Activated CD4-positive, alpha-beta T cell treated with anti-CD3 and anti-CD28 coated beads, Interleukin-2, amount 50 U/mL, for 24 hours (primary cell): ENCODE measurements at places on chromosomes 7 and 10.

- DNase-seq: no peak
These were observed 62.5 kb downstream of the C10orf143 start for GRCh38 chr10:130048081-130048480.

DNA sequence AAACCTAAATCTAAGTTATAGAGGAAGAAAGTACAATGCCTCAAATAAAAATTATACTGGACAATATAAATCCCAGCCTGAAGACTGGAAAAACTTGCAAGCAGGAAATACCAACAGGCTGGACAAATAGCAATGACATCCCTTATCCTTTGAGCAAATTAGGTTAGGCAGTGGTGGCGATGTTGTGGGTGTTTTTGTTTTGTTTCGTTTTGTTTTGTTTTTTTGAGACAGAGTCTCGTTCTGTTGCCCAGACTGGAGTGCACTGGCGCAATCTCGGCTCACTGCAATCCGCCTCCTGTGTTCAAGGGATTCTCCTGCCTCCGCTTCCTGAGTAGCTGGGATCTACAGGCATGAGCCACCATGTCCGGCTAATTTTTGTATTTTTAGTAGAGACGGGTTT is 57.3 kb upstream of the TES start:
- DNase-seq: no peak

DNA sequence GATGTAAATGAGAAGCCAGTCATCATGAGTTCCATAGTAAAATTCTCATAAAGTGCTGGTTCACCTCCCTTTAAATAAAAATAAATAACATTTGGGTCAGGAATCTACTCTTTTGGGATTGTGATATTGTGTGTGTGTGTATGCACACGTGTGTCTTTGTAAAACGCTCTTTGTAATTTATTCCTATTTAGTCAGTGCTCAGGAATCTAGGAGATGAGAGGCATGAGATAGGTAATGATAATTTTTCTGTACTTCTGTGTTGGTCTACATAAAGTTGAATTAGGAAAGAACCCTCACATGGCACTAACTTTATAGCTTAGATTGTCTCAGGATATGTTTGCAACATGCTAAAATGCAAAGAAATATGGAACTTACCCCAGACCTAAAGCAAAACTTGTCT is 4.9 kb upstream of the CALCR start:
- DNase-seq: no peak

DNA sequence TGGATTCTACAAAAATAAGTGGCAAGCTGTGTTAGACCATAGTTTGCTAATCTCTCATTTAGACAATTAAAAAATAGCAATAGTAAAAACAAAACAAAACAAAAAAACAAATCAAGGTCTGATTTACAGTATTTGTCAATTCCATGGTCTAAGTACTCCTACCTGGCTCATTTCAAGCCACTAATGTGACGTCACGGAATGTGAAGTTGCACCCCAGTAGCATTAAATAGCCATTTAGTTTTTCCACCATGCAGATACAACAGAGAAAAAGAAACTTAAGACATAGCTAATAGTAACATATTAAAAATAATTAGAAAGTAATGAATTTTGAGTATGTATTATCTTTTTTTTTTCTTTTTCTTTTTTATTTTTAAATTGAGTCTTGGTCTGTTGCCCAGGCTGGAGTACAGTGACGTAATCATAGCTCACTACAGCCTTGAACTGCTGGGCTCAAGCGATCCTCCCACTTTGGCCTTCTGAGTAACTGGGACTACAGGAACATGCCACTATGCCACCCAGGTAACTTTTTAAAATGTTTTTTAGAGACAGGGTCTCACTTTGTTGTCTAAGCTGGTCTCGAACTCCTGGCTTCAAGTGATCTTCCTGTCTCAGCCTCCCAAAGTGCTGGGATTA is 101.2 kb downstream of the MKX start:
- no peak for DNase-seq

DNA sequence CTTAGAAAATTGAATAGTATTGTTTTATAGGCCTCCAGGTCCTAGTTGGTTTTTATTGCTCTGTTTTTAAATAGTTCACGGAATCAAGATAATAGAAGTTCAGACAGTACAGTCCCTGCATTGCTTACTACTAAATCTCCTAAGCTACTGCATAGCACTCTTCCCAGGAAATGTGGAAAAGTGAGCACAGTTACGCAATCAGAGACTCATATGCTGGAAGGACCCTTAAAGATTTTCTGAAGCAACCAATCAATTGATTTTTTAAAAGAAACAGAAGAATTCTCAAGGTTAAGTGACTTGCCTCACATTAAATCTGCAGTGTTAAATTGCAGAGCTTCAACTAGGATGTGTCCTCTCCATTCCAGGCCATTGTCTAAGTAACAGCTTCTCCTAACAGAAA is 23.1 kb upstream of the DIP2C start:
- no peak for DNase-seq

- no peak for DNase-seq
These were observed 167.9 kb downstream of the NEURL1 start for GRCh38 chr10:103661198-103661950.

DNA sequence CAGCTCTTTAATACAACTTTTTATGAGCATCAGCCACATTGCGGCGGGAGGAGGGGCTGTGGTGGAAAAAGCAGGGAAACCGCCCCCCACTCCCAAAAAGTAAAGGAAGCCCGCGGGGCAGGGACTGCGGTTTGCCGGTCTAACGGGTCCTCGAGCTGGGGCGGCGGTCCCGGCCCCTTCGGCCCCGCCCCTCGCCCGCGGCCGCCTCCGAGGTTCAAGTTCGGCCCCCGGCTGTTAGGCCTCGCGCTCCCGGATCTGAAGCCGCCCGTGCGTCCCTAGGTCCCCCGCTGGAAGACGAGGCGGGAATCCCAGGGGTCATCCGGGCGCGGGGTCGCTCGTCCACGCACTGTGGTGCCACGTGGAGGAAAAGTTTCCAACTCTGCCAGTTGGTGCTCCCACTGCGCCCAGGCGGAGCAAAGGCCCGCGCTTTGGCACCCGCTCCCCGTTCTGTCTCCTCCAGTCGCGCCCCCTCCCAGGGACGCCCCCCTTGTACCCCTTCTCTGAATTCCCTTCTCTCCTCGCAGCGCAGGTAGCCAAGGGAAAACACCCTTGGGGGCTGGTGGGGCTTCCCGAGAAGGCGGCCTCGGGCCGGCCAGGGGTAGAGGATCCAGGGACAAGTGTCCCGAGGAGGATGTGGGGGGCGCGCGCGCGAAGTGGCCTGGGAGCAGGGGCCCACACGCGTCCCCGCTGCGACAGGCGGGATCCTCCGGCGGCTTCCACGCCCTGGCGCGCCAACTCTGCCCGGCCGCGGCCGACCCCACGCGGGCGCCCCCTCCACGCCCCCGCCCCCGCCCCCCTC is 798 bp upstream of the AUTS2 start:
- no peak for DNase-seq

DNA sequence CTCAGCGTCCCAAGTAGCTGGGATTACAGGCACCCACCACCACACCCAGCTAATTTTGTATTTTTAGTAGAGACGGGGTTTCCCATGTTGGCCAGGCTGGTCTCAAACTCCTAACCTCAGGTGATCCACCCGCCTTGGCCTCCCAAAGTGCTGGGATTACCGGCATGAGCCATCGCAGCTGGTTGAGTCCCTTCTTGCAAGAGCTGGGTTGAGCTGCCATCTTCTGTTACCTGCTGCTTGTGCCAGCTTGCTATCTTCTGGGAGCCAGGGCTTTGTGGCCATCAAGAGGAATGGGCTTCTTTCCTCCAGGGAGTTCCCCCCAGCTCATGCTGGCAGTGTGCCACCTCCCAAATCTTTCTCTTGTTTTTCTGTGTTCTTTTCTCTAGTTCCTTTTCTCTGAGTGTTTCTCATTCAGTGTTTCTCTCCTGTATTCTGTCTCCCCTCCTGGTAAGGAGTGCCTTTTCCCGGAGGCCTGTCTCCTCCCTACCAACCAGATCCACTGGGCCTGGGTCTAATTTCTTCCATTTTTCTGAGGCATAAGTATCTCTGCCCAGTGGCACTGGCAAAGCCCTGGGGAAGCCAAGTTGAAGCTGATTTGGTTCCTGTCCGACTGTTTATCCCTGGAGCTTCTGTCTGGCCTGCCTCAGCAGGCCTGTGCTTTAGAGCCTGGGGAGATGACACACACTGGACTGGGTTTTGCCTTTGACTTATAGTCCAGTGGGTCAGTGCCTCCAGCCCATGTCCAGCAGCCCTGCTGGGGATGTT is 3.7 kb downstream of the DBNL start:
- no peak for DNase-seq

DNA sequence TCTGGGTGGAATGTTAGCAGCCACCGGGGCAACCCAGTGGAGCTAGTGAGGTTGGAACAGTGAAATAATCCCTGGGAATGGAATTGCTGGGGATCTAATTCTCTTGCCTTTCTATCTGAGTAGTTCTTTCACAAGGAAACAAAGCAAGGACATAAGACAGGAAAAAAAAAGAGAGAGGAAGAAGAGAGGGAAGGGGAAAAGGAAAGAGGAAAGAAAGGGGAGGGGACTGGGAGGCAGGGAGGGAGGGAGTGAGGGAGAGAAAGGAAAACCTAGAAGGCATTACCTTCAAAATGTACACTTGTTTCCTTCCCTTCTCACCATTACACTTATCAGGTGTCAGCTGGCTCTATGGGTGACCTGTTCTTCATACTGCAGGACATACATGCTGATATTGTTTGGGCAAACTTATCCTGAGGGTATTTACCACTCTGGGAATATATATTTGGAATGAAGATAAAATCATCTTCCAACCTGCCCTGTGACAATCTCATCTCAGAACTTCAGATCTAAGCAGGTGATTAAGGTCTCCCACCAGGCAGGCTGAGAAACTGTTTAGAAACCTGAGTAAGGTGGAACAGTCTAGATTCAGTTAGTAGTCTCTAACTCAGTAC is 50.0 kb upstream of the KCNIP2 start:
- no peak for DNase-seq

DNA sequence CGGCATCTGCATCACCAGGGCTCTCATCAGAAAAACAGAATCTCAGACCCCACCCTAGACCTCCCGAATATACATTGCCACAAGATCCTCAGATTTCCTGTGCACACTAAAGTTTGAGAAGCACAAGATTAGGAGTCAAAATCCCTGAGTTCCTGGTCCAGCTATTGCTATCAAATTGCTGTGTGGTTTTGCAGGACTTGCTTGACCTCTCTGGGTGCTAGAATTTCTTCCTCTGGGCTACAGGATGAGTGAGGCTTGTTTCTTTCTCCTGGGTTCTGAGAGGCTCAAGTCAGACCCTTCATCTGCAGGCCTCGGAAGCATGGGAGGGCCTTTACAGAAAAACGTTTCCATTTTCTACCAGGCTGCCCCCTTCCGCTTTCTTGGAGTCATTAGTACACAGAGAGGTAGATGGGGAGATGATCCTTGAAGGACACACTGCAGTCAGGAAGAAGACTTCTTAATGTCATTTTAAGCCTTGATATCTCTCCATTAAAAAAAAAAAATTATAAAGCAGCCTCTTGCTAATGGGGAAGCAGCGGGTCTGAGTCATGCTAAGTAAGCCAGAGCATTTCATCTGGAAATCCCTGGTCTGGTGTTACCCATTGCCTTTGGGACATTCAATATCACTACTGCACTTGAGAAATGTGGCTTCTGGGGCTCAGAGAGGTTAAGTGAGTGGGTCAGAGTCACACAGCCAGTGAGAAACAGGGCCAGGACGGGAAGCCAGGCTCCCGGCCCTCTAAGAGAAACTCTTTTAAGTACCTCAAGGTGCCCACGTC is 173.5 kb downstream of the KCNMA1 start:
- DNase-seq: no peak

- no peak for DNase-seq
These were observed 278.0 kb upstream of the KLF14 start for GRCh38 chr7:131011976-131012375.

DNA sequence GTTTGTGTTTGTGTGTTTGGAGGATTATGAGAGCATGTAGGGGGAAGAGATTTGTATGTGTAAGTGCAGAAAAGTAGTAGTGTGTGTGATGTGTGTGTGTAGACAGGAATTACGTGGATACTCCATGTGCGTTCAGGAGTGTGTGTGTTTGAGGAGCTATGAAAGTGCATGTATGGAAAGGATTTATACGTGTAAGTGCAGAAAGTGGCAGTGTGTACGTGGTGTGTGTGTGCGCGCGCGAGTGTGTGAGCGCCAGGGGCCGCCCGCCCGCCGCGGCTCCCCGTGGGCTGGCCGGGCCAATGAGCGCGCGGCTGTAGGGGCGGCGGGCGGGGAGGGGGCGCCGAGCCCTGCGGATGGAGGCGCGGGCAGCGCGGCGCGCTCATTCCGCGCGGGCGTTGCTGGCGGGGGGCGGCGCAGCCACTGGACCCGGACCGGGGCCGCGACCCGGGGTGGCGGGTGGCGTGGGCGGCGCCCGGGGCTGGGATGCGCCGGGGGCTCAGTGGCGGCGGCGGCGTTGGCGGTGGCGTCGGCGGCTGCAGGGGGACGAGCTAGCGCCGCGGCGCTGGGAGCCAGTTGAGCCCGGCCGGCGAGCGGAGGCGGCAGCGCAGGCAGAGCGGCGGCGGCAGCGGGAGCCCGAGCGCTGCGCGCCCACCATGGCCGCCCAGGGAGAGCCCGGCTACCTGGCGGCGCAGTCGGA is at the start of gene BICC1:
Gene BICC1 (plus strand): TSS at position 382 of the 697 bp plus-strand sequence. CDS start 272 bp downstream, at position 654.
- no peak for DNase-seq

GRCh38 chr10:130076681-130077080 is 33.9 kb downstream of the C10orf143 start:
- no peak for DNase-seq

GRCh38 chr7:44043902-44044301 is 600 bp upstream of the DBNL start:
- no peak for DNase-seq

GRCh38 chr10:102120991-102121738 is 997 bp upstream of the LDB1 start:
- DNase-seq: no peak

DNA sequence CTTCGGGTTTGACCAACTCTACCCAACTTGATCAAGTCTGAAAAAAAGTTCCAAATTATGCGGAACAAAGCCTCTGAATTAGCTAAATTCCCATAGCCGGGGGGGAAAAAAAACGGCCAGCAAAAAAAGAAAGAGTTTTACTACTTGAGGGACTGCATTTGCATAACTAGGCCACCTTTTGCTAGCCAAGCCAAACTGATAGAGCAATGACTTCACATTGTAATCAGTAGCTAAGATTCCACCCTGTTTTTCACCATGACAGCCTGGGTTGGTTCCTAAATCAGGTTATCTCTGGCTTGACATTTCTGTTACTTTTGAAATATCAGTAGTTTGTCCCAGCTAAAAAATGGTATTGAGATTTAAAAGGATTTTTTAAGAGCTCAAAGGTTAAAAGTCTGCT is 31.4 kb upstream of the CREB3L2 start:
- DNase-seq: no peak
